ENCODE measurements at places on chromosomes 1 and 21.

DNA sequence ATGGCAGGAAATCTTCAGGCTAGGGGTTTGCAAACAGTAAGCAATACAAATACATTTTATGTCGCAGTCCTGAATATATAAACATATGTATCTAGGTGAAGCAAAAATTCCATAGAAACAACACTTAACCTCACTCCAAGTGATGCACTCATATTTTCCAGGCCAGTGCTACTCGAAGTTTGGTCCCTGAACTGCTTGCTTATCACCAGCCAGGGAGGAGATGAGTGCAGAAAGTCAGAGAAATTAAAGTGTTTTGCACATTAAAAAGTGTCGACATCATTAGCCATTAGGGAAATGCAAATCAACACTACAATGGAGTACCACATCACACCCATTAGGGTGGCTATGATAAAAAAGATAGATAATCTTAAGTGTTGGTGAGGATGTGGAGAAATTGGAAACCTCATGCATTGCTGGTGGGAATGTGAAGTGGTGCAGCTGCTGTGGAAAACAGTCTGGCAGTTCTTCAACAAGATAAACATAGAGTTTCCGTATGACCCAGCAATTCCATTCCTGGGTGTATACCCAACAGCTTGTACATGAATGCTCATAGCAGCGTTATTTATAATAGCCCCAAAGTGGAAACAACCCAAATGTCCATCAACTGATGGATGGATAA is 70.5 kb upstream of the CSF1 start:
- no peak for DNase-seq

DNA sequence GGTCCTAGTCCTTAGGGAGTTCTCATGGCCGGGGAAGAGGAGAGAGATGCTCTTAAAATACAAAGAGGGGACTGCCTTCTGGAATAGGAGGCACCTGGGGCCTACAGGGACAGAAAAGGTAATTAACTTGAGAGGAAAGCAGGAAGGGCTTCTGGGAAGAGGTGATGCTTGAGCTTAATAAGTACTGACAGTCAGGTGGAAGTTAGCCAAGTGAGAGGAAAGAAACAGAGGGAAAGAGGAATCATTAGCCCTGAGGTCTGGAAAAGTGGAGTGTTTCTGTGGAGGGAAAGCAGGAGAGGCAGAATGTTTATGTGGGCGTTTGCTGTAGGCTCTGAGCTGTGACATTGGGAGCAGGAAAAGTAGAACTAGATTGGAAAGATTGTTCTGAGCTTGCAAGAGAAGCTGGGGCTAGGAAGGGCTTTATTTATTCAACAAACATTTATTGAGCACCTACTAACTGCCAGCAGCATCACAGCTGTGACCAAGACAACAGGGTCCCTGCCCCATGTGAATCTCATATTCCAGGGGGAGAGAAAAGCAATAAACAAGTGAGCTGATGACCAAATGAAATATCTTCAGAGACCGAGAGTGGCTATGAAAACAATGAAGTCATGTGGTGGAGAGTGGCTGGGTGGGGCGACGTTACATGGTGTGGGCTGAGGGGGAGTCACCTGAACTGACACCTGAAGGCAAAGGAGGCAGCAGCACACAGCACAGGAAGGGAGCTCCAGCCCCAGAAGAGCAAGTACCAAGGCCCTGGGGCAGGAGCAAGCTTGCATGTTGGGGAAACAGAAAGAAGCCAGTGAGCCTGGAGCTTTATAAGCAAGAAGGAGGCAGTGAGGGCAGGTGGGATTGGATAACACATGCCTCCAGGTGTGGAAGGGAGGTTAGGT is 4.4 kb upstream of the FNDC5 start:
- DNase-seq, result no peak

GRCh38 chr1:86505564-86505902 is 36.8 kb downstream of the CLCA1 start:
- DNase-seq, result no peak

- no peak for DNase-seq
Observed at GRCh38 chr1:230057681-230058565, 9.1 kb upstream of the GALNT2 start.

GRCh38 chr1:244409701-244410100 is 42.0 kb downstream of the ADSS2 start:
- no peak for DNase-seq

Data from fibroblast of mammary gland (primary cell).